DMS53 (cell line): ENCODE measurements at places on chromosomes 6 and 20.

DNA sequence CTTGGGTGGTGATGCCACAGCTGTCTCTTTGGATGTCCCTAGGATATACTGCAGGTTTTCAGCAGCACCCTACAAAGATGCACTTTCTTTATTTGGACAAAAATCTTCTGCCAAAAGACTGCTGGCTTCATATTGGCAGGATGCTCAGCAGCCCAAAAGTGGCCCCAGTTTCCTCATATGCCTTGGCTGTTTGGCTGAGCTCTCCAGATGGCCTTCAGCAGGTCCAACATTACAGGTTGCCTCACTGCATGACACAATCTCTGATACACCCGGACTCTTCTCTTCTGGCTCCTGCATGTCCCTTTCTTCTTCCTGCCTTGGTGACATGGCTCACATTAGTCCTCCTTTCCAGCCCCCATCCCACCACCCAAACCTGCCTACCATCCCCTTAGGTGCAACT lies 323.7 kb upstream of the CDH4 start:
- no peak for DNase-seq

- DNase-seq = peak; percentile 45
Measured at GRCh38 chr6:136466777-136467176, 83.4 kb downstream of the MAP7 start.

DNA sequence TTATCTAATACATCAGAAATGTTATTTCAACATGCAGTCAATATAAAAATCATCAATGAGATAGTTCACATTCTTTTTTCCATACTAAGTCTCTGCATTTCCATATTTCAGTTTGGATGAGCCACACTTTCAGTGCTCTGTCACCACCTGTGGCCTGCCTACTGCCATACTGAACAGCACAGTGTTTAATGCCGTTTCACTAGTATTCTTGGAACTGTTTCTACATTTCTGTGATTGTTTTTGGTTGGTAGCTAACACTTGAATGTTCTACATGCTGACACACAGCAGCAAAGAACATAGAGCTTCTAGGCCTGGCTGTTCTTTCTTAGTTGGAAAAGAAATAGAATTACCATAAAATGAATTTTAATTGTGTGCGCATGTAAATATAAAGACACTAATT lies 61.4 kb upstream of the KIF25 start:
- no peak for DNase-seq

DNA sequence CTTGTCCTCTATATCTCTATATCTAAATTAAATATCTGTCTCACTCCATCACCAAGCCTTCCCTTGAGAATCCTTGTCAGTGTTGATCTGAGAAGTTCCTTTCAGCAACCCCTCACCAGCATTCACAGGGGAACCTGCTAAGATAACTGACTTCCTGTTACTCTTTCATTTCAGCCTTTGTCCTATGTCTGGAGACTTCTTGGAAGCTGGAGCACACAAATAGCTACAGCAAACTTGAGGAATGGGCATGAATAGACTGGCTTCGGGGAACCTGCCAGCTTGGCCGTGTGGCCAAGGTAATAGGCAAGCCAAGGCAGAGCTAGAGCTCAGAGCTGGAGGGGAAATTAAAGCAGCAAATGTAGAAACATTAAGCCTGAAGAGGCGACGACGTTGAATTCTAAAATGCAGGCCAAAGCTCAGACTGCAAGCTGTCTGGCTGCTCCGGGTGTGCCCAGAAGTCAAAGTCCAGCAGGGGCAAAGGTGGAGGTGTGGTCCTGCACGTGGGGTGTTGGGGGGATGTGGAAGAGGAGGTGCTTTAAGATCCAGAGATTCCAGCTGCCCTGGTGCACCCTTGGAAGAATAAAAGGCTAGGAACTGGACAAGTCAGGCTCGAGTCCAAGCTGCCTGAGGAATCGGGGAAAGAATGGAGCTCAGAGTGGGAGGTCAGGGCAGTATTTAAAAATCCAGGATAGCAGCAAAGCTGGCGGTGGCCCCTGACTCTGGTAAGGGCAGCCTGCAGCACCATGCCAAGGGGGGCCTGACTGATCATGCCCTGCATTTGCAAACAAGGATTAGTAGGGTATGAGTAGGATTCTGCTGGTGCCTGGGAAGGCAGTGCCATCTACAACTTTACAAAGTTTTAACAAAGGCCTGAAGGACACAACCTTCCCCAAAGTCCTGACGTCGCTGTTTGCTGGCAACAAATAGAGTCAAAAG lies 185.0 kb upstream of the SGK1 start:
- no peak for DNase-seq

DNA sequence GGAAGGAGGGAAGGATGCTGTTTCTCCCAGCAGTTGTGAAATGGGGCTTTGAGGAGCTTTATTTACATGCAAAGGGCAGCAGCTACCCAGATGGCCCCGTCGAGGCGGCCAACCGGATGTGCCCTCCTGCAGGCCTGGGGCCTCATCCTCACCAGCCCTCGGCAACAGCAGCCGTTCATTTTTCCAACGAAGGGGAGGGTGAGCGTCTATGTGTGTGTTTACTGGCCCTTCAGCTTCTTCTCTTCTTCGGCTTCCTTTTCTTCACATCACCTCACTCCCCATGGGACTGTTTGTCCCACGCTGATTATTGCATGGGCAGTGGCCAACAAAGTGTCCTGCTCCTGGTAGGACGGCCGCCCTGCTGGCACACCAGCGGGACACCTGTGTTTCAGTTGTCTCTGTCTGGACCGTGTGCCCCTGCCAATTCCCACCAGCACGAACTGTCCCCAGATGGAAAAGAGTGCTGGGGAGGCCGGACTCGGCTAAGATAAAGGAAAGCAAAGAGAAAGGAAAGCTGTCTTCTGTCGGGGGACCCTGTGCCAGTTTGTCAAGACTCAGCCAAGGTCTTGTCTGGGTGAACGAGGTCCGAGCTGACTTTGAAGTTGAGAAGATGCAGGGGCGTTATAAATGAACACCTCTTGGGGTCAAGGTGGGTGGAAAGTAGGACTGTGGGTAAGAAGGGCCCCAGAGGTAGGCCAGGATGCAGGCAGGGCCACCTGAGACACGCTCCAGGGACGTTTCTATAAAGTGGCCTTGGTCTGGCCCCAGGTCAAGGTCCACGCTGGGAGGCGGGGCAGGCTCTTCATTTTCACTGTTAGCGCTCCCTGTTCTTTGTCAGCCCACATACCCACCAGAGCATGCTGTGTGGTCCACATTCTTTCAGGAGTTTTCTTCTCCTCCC lies 57.0 kb downstream of the FAM50B start:
- DNase-seq = peak; percentile 36

- DNase-seq = no peak
Measured at GRCh38 chr6:149965194-149966020, 1.7 kb downstream of the ULBP1 start.

DNA sequence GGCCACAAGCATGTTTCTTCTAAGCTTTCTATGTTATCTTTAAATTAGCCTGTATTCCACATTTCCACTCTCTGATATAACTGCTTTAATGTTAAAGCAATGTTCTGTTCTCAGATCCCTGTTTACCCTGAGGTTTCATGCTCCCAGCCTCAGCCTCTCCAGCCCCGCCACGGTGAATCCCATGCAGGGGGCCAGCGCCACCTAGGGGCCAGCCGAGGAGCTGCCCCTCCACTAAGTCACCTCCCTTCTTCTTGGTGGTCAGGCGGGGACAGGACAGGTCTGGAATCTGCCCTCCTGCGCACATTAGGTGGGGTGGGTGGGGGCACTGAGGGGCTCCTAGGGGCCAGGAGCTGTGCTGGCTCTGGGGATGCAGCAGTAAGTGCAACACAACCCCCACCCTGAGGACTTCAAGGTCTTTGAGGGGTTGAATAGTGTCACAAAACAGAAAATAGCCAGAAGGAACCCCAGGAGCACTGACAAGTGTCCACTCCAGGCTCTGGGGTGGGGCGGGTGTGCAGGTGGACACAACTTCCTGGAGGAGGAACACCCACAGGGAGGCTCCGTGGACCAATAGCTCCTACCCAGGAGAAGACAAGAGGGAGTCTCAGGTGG lies 61.6 kb downstream of the RAB44 start:
- peak; percentile 80 for DNase-seq

- DNase-seq = peak; percentile 88
Measured at GRCh38 chr20:8305449-8305978, 173.4 kb downstream of the PLCB1 start.

GRCh38 chr6:166697113-166697512 lies 70.1 kb upstream of the RPS6KA2 start:
- no peak for DNase-seq

DNA sequence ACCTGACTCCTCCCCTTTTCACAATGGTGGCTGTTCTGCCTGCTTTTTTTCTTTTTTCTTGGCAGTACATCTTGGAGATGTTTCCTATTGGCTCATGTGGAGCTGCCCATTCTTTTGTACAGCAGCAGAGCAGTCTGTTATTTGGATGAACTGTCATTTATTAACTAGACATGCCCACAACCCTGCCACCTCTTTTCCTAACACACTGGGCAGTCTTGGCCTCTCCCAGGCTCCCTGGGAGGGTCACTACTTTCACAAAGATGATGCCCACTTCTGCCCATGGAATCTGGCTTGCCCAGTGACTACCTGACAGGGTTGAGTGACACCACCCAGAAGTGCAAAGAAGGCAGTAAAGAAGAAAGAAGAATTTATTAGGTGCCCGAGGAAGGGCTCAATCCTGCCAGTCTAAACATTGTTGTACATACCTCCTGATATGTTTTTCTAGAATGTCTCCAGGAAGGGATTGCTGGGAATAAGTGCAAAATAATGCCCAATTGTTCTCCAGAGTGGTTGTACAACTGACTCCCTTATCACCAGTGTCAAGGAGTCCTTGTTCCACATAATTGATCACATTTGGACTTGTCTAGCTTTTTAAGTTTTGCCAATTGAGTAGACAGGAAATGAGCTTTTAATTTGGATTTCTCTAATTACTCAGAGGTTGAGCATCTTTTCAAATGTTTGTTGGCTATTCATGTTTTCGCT lies 19.7 kb upstream of the SCRT2 start:
- peak; percentile 24 for DNase-seq

DNA sequence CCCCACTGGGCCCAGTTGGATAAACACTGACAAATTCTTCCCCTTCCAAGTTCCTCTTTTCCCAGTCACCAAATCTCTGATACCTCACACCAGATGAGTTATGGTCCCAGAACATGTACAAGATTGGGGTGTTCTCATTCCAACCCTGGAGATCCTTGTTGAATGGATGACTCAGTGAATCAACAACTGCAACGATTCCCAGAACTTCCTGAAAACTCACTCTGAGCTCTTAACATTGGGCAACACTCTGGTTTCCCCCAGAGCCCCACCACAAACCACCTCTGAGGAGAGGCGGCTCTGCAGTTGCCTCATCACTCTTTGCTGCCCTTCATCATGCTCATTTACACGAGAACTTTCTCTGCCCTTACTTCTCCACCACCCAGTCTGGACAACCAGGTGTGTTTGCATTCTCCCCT lies 115.2 kb downstream of the MRPL14 start:
- DNase-seq = peak; percentile 55

DNA sequence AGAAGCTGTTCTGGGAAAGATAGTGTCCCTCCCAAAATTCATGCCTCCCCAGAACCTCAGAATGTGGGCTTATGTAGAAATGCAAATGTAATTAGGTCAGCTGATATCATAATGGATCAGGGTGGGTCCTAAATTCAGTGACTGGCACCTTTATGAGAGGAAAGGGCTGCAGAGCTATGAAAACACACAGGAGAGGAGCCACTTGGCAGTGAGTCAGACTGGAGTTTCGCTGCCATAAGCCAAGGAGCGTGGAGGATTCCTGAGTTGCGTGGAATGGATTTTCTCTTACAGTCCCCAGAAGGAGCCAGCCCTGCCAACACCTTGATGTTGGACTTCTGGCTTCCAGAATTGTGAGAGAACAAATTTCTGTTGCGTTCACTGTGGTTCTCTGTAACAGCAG lies 249.8 kb upstream of the PMEPA1 start:
- DNase-seq = no peak

- no peak for DNase-seq
Measured at GRCh38 chr20:53352727-53353440, 240.8 kb downstream of the ZNF217 start.

- DNase-seq = peak; percentile 85
Measured at GRCh38 chr6:14270925-14271788, 153.6 kb downstream of the CD83 start.

- DNase-seq = peak; percentile 37
Measured at GRCh38 chr6:2938632-2939083, 32.7 kb downstream of the SERPINB6 start.

- no peak for DNase-seq
Measured at GRCh38 chr20:47489448-47489872, 12.2 kb upstream of the NCOA3 start.

- DNase-seq = peak; percentile 79
Measured at GRCh38 chr6:151442371-151442770, 9.6 kb downstream of the RMND1 start.

DNA sequence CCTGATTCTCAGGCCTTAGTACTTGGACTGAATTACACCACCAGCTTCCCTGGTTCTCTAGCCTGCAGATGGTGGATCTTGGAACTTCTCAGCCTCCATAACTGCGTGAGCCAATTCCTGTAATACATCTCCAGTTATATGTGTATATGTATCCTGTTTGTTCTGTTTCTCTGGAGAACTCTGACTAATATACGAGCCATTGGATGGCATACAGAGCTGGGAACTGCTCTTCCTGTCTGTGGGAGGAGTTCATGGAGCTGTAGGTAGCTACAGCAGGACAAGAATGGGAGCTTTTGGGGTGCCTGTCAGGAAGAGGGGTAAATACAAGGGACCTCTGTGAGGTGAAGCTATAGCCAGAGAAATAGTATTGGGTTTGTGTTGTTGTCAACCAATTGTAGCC lies 41.2 kb downstream of the TMEM14A start:
- peak; percentile 46 for DNase-seq

GRCh38 chr6:145372671-145373151 lies 362.6 kb downstream of the EPM2A start:
- DNase-seq = peak; percentile 9

DNA sequence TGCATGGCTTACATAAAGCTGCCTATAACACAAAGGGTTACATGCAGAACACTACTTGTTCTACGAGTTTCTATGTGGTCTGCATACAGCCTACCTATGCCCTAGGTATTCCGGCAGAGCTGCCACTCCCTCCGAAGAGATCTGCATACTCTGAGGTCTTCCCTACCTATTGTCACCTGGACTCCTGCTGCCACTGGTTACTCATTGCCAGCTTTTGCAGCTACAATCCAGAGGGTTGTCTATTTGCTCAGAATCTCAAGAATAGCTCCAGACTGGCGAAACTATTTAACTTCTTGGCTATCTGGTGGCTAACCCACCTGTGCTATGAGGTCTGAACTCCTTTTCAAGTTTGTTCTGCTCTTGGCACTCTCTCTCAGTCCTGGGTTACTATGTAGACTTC lies 323.3 kb downstream of the BMP2 start:
- peak; percentile 77 for DNase-seq

- DNase-seq = no peak
Measured at GRCh38 chr20:38804682-38805501, 605 bp upstream of the PPP1R16B start.

- no peak for DNase-seq
Measured at GRCh38 chr20:4413314-4414049, 308.2 kb upstream of the PRND start.
